ENCODE measurements at places on chromosomes 1 and 21. TPM values are rescaled to one million over a fixed set of nuclear protein-coding genes. Genes with fewer than 3 reads are reported as not detected.

Gene NBPF4
- not detected for total RNA-seq

Gene PLEKHA6
- 20.0 TPM for total RNA-seq

Gene CFAP141
- not detected for total RNA-seq

Gene TRPM2
- 1.9 TPM for total RNA-seq

Gene TLR5
- total RNA-seq = 3.0 TPM

Gene CLDN19
- not detected for total RNA-seq

Gene LRRN2
- total RNA-seq = 1.7 TPM

Gene LRRC3
- total RNA-seq = 2.7 TPM

Gene CD48
- total RNA-seq = 0.91 TPM

Gene PRR9
- not detected for total RNA-seq

Gene DMRTA2
- total RNA-seq = not detected

Gene CRYAA
- total RNA-seq = not detected

DNA sequence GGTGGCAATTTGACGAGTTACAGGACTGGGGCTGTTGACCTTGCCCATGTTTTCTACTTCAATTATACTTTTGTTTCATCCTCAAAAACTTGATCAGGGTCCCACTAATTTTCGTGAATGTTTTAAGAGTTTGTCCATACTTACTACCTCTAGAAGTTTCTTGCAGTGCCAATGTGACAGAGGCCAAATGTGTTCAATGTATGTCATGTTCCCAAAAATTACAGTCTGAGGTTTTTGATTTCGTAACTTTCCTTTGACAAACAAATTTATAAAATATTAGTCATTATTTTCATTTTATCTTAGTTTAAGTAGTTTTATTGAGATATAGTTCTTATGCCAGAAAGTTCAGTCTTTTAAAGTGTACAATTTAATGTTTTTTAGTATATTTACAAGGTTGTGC is 15.3 kb downstream of the VPS13D start:
- no peak for DNase-seq

GRCh38 chr1:83970802-83971201 is 28.1 kb downstream of the TTLL7 start:
- no peak for DNase-seq

- no peak for DNase-seq
These were observed 153.8 kb downstream of the ACTL8 start for GRCh38 chr1:17908945-17909344.

- DNase-seq = no peak
These were observed 2.7 kb downstream of the DMBX1 start for GRCh38 chr1:46492269-46492853.

DNA sequence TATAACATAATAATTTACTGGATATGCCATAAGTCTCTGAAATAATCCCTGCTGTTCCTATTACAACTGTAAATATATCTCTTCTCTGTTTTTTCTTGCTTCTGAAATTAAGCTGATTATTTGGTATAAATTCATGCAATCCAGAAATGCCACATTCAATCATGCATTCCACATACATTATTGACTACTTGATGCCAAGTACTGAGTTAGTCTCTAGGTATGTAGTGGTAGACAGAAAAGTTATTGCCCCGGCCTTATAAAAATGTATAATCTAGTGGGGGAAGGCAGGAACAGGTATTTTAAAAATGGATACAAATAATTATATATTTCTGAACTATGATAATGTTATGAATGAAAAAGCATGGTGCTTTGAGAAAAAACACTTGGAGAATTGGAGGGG is 338.6 kb upstream of the SNX7 start:
- no peak for DNase-seq

- DNase-seq = no peak
These were observed 158.6 kb downstream of the SYT2 start for GRCh38 chr1:202551683-202552082.

GRCh38 chr21:25149022-25149421 is 458.3 kb downstream of the MRPL39 start:
- DNase-seq = no peak

DNA sequence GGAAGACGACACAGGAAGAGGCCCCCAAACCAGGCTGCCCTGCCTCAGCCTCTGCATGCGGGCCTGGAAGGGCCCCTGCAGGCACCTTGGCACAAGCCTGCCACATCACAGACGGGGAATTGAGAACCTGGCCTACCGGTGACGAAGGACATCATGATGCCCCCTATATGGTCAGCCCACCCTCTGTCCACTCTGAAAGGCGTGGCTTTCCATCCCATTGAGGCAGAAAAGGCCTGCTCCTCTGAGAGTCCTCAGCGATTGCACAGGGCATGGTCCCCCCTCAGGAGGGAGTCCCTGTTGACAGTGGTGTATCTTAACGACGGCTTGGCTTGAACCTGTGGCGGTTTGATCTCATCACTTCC is 11.4 kb downstream of the KRTAP10-1 start:
- no peak for DNase-seq

DNA sequence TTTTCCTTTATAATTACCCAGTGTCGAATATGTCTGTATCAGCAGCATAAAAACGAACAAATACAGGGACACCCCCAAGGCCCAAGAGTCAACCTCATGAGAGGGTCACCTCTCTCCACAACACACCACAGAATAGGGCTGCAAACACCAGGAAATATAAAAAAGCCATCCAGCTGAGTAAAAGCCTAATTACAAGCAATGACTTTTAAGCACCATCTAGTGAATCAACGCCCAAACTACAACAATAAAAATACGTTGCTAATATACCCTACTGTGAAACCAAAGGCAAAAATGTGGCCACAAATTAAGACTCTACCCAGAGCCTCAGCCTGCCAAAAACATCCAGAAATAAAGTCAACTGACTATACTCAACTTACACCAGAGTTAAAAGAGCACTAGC is 817.9 kb upstream of the NEGR1 start:
- no peak for DNase-seq

DNA sequence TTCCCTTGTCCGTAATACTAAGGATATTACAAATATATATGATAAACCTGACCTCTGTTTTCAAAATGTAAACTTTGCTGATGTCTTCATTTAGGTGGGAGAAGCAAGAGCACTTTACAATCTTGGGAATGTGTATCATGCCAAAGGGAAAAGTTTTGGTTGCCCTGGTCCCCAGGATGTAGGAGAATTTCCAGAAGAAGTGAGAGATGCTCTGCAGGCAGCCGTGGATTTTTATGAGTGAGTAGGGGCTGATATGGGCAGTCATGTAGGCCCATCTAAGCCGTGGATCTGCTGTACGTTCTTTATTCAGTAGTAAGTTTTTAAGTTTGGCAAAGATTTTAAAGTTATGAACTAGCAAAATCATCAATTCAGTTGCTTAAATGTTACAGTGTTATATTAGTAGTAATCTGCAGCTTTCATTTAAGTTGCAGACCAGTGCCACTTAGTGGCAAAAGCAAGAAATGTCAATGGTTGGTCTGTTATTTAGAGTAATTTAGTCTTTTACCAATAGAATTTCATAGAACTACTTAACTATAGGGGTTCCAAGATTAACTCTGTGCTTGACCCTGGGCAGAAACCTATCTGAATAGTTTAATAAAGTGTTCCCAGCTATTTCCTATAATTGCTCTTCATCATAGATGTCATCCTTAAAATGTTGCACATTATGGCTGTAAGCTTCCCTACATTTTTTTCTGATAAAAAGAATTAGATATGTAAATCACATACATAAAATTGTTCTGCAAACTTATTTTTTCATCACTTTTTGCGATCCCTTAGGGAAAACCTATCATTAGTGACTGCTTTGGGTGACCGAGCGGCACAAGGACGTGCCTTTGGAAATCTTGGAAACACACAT is 21.3 kb downstream of the GPSM2 start:
- DNase-seq = no peak

GRCh38 chr21:46564391-46564790 is 40.5 kb downstream of the S100B start:
- no peak for DNase-seq

DNA sequence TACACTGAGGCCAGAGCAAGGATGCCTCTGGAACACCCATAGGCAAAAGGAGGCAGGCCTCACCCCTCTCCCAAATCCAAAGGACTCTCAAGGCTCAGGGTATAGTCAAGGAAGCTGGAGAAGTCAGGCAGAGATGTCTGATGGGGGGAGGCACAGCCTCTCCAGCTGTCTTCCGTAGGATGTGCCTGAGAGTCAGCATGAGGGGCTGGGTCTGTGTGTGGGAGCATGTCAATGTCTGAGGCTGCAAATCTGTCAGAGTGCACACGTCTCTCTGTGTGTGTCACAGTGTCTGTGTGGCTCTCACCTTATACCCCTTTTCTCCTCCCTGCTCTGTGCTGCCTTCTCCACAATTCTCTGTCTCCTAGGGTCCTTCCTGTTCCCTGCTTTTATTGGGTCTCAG is 4.0 kb downstream of the HPCAL4 start:
- no peak for DNase-seq

DNA sequence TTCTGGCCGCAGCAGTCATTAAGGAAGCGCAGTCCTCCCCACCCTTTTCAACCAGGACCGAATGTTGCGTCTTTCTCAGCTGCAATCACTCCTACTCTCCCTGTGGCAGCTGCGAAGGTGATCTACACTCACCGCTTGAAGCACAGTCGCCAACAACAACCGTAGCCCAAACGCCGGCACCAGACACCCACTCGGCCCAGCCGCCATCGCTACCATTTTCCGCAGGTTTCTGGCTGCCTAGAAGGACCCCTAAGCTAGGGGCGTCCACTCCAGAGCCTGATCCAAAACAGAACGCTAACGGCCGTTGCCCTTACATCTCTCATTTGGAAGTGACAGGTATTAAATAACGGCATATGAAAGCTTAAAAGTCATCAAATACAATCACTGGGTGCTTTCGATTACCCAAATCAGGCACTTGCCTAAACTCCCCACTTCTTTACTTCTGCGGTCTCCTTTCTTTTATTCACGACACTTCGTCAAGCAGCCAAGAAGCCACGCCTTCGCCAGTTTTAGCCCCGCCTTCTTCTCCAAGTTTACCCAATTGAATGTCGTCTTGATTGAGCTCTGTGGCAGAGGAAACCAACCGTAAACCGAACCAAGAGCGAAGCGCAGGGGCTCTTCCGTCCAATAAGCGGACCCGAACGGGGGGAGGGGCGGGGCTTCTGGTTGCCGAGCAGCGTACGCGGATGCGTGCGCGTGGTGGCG is at the start of gene SELENOF:
Gene SELENOF (minus strand): TSS at position 231 of the 705 bp plus-strand sequence. CDS start 15 bp downstream, at position 216.
- DNase-seq = peak; percentile 100

DNA sequence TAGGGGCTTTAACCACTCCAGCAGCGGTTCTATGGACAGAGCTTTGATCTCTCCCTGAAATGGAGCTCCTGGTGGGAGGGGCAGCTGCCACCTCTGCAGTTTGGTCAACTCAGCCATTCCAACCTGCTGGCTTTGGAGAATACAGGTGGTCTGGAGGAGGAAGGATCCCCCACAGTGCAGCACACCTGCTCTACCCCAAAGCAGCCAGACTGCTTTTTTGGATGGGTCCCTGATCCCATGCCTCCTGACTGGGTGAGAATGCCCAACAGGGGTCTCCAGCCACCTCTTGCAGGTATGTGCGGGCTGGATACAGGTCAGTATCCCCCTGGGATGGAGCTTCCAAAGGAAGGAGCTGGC is 53.9 kb downstream of the TPTE start:
- DNase-seq = no peak

GRCh38 chr1:197917805-197918651 is 856 bp downstream of the LHX9 start:
- DNase-seq = no peak

DNA sequence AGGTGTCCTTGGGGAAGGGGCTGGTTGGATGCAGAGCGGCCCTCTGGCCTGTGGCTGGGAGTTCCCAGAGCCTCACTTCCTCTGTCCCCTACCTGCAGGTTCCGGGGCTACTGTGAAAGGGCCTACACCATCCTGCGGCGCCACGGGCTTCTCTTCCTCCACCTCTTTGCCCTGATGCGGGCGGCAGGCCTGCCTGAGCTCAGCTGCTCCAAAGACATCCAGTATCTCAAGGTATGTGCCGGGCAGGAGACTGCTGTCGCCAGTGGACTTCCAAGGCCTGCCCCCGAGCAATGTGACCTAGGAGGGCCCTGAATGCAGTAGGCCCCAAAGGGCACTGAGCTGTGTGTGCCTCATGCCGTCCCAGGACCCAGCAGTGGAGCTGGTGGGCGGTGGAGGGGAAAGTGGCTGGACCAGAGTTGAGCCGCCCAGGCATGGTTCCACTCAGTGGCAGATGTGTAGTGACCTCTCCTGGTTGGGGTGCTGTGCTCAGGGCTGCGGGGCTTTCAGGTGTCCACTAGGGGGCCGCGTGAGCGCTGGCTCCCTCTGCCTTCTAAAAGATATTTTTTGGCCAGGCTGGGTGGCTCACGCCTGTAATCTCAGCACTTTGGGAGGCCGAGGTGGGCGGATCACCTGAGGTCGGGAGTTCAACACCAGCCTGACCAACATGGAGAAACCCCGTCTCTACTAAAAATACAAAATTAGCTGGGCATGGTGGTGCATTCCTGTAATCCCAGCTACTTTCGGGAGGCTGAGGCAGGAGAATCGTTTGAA is 73.4 kb downstream of the PIK3CD start:
- peak; percentile 72 for DNase-seq

GRCh38 chr21:34085129-34085528 is 11.8 kb downstream of the MRPS6 start:
- DNase-seq = no peak

DNA sequence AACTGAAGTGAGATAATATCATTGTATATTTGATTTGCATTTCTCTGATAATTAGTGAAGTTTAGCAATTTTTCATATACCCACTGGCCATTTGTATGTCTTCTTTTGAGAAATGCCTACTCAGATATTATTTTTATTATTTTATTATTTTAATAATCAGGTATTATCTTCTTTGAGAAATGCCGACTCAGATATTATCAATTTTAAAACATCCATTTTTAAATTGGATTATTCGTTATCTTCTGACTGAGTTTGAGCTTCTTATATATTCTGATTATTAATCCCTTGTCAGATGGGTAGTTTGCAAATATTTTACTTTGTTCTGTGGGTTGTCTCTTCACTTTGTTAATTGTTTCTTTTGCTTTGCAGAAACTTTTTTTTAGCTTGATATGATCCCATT is 37.7 kb downstream of the KMO start:
- DNase-seq = no peak

- DNase-seq = no peak
These were observed 124.9 kb upstream of the IRF2BP2 start for GRCh38 chr1:234734869-234735268.

GRCh38 chr1:200346700-200347099 is 63.1 kb downstream of the ZNF281 start:
- no peak for DNase-seq

- no peak for DNase-seq
These were observed 87.9 kb upstream of the SOX13 start for GRCh38 chr1:203985044-203985443.

DNA sequence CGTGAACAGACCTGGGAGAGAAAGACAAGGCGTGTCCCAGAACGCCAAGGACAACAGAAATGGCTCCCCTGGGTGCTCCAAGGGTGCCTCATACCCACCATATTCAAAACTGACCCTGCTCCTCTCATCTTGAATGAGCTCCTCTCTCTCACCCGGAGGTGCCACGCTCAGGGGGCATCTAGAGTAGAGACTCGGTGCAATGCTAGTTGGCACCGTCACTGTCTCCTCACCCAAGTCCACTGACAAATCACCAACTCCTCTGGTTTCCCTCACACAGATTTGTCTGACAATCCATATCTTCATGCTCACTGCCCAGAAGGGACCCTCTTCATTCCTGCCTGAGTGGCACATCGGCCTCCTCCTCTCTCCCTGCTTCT is 5.0 kb downstream of the TMEM125 start:
- no peak for DNase-seq
